Activated naive CD8-positive, alpha-beta T cell treated with anti-CD3 and anti-CD28 coated beads, Interleukin-2, amount 10 ng/mL, durations not matched to agents 7 days and 5 days (primary cell): ENCODE measurements at places on chromosomes 4 and X. TPM values are rescaled to one million over a fixed set of nuclear protein-coding genes. Genes with fewer than 3 reads are reported as not detected.

DNA sequence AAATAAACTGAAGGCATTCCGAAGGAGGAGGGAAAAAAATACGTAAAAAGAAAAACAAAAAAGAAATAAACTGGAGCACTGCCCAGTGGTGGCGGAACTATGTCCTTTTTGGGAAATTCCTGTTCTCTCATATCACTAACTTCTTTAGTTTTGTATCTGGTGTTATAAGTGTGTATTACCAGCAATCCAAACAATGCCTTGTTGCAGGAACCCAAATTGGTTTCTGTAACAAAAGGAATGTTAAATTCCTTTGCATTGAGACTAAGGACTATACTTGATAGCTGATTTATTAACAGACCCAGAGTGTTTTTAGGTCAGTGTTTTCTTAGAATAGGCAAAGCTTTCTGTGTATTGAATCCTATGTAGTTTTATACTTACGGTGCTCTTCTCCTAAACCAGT lies 6.6 kb downstream of the CCNG2 start:
- H3K4me3 ChIP-seq, result no peak overlapping the region
- no peaks in the 10 kb centered on the region for H3K27me3 ChIP-seq
- no peak overlapping the region for H3K27ac ChIP-seq

DNA sequence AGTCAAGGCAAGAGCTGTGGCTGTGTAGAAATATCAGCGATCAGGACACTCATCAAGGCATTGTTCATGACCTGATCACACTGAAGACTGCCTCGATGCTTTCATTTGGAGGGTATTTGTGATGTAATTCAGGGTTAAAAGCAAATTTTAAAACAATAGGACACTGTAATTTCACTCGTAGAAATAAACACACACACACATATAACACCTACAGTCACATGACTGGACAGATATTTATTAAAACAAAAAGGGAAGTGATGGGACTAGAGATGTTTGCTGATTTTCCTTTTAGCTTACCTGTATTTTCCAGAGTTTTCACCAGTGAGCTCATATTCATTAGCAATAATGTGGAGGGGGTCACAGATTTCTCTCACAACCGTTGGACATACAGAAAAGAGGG lies 51.1 kb upstream of the KDR start:
- H3K4me3 ChIP-seq, result no peak overlapping the region
- DNase-seq, result no peak
- no peak overlapping the region for H3K27ac ChIP-seq
- H3K27me3 ChIP-seq, result peaks cover 2% of the 10 kb centered on the region
- no peaks in the 10 kb centered on the region for H3K36me3 ChIP-seq

The STEEP1 gene
- total RNA-seq, result 19.6 TPM

The GDPD2 gene
- total RNA-seq, result not detected
